Natural killer cell treated with Interleukin-12 subunit alpha and Interleukin-12 subunit beta and Interleukin-15 and Interleukin-18, amount 100 ng/mL, for 72 hours (primary cell): ENCODE measurements at places on chromosomes 3 and 15. TPM values are rescaled to one million over a fixed set of nuclear protein-coding genes. Genes with fewer than 3 reads are reported as not detected.

The ARL6 gene
- total RNA-seq: 4.9 TPM

The ADAMTS17 gene
- total RNA-seq: 0.31 TPM

The PAK6 gene
- 2.9 TPM for total RNA-seq

The ISY1 gene
- 54.7 TPM for total RNA-seq
